ENCODE measurements at places on chromosomes 2 and 18.
A peak's percentile ranks its signal among the peaks of the same experiment; 100 is the strongest.

- no peak for DNase-seq
These were observed 15.8 kb upstream of the SOCS6 start for GRCh38 chr18:70273021-70273420.

DNA sequence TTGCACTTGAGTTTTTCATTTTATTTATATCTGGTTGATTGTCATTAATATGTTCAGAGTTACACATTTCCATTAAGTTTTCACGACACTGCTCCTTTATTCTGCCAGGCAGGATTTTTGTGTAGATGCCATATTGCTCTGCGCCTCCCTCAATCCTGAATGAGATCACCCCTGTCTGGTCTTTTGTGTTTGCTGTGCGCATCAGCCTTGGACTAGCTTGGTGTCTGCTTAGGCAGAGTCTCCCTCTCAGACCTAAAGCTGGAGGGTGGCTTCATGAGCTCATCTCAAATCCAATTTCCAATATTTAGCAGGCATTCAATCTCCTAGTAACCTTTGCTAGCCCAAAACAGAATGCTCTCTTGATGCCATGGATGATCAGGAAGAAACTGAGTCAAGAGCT is 137.4 kb downstream of the SMAD7 start:
- no peak for DNase-seq

GRCh38 chr2:174678395-174678794 is 80.8 kb upstream of the WIPF1 start:
- no peak for DNase-seq

- DNase-seq: no peak
These were observed 189.5 kb upstream of the TPO start for GRCh38 chr2:1223791-1224190.

DNA sequence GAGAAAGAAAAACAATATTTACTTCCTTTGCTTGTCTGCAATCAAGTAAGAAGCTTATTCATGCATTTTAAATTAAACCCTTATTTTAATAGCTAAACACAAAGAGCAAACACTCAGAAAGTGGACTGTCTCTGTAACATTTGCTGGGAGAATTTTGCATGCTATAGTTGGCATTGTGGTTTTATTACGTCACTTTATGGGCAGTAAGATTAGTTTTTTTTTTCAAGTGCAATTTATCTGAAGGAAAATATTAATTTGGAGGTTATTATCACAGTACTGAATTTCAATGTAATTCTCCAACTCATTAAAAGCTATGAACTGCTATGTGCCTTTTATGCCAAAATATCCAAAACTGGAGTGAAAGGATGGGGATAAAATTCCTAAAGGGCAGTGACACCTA is 103.3 kb downstream of the TMEFF2 start:
- no peak for DNase-seq

DNA sequence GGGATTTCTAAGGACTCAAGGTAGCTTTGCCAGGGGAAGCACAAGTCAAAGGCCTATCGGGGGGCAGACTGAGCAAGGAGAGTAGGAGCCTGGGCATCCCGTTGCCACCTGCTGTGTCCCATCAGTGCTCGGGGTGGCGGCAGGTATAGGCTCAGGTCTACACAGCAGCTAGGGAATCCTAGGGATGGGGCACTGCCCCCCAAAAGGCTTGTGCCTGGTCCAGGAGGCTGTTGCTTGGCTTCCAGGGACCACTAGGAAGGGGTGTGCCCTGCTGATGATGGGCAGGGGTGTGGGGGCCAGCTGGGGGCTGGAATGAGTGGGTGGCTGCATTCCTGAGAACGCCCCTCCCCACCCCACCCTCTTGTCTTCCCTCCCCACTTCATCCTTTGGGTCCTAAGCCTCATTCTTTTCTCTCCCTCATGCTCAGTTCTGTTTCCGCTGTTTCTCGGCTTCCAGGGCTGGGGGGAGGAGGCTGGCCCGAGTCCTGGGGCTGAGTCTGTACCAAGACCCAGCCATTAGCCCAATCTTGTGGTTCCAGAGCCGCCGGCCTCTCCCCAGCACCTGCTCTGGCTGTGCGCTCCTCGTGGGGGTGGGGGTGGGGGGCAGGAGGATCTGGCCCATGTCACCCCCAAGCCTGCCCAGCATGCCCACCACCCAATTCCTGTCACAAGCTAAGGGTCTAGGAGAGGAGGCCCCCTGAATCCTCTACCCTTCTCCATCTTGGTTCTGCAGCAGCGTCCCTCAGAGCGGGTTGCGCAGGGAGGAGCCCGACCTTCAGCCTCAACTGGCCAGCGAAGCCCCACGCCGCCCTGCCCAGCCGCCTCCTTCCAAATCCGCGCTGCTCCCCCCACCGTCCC is 12.8 kb downstream of the SPEG start:
- DNase-seq: no peak

- peak; percentile 38 for DNase-seq
These were observed 169.9 kb upstream of the SLC39A10 start for GRCh38 chr2:195486987-195487644.

GRCh38 chr18:37242826-37243560 is 322.6 kb downstream of the CELF4 start:
- DNase-seq: no peak

DNA sequence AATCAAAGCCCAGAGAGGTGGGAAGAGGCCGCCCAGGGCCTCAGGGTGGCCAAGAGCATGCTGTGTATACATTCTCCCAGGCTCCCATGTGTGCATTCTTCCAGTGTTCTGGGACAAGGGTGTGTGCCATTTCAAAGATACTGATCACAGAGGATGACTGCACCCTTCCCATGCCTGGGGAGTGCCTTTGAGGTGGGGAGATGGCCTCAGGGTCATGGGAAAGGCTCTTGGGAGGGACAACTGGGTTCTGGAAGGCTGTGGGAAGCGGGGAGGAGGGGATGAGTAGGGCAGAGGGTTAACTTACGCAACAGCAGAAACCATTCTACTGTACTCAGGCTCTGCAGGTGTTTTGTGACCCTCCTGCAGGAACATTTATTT is 40.9 kb downstream of the KLHL29 start:
- no peak for DNase-seq

DNA sequence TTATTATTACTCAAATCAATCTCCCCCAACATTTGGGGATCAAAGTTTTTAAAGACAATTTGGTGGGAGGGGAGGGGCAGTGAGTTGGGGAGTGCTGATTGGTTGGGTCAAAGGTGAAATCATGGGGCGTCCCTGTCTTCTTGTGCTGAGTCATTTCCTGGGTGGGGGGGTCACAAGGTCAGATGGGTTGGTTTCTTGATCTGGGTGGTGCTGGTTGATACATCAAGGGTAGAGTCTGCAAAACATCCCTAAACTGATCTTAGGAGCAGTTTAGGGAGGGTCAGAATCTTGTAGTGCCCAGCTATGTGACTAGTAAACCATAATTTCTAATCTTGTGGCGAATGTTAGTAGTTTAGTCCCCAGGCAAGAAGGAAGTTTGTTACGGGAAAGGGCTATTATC is 67.4 kb downstream of the MOGAT1 start:
- DNase-seq: no peak

DNA sequence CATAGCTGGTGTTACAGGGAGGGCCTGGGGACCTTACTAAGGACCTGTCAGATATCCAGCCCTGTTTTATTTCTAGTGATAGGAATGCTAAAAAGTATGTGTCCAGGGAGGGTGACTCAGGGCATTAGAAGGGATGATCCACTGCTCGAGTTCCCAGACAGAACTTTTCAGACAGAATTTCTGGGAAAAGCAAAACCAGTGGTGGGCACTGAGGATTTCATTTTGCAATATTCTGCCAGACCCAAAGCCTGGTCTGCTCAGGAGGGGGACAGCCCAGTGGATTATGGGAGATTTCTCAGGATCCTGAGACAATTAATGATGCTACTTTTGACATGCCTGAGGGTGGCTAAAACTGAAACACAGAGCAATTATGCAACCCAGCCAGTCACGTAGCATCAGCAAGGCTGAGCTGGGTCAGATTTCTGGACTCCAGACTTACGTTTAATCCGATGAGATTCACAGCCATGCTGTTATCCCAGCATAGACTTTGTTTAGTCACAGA is 4.7 kb upstream of the KCNE4 start:
- DNase-seq: no peak

- no peak for DNase-seq
These were observed 22.1 kb upstream of the EVA1A start for GRCh38 chr2:75582840-75583239.

DNA sequence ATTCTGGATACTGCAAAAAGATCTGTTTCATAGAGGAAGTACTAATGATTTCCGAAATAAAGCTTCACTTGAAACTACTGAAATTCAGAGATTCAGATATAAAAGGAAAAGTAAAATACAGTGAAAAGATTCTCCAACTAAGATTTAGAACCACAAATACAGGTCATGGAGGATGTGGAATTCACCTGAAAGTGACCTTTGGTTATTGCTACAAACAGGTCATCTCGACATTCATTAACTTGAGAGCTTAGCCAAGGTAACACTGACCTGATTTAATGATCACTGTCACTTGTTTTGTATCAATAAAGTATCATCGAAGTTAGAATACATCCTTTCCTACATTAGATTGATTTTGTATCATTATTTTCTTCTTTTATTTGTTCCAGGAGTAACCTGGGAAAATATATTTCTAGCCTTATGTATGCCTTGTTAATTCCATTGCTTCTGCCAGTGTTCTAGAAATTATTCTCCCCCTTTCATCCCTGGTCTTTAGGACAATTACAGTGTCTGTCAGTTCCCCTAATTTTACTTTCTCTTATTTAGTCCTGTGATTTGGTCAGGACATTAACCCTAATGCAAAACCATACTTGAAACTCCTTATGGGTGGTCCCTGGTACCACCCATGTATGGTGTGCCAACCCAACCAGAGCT is 420.1 kb downstream of the LRP1B start:
- DNase-seq: no peak

GRCh38 chr2:170882758-170883157 is 46.3 kb upstream of the GORASP2 start:
- DNase-seq: no peak

- no peak for DNase-seq
These were observed 737.6 kb upstream of the TMEFF2 start for GRCh38 chr2:192932376-192932775.

- DNase-seq: no peak
These were observed 564.3 kb downstream of the CMPK2 start for GRCh38 chr2:6301426-6301825.

GRCh38 chr2:142131010-142131669 is at the start of gene LRP1B:
Gene LRP1B, minus strand, starts transcription at chr2:142131016. Its CDS starts 287 bp downstream, at chr2:142130729.
- DNase-seq: no peak

GRCh38 chr2:37698931-37699481 is 27.6 kb upstream of the CDC42EP3 start:
- no peak for DNase-seq

DNA sequence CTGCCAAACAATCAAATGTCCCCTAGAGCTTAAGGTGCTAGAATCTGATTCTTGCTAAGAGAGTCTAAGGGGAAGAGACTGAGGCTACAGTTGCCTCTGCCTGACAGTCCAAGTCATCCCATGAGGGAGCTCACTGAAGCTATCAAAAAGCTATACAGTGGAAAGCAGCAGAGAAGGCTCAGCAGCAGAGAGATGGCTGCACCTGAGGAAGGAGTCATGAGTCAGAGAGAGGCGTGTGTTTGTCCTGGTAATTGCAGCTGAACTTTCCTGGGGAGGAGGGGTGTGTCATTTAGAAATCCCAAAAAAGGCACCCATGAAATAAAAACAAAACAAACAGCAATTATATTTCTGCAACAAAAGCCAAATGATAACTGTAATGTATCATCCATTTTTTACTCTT is 305.2 kb upstream of the UBE2E3 start:
- DNase-seq: no peak

GRCh38 chr2:208798698-208799097 is 392.1 kb downstream of the PTH2R start:
- DNase-seq: no peak

DNA sequence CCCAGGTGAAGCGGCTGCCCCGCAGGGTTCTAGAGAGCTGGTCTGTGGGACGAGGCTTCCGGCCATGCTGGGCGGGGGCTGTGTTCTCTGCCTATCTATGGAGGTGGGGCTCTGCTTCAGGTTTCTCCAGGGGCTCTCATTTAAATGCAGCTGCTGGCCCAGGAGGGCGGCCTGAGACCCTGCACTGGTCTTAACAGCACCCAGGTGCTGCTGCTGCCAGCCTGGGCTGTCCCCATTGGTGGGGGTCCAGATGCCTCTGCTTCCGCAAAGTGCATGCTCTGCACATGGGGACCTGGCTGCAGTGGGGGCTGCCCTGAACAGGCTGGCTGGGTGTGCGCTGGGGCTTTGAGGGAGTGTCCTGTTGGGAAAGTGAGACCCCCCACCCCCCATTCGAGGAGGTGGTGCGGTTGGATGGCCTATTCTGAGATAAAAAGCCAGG is 29.7 kb upstream of the ALLC start:
- DNase-seq: no peak

- DNase-seq: no peak
These were observed 110.2 kb upstream of the THOC1 start for GRCh38 chr18:378079-378478.

DNA sequence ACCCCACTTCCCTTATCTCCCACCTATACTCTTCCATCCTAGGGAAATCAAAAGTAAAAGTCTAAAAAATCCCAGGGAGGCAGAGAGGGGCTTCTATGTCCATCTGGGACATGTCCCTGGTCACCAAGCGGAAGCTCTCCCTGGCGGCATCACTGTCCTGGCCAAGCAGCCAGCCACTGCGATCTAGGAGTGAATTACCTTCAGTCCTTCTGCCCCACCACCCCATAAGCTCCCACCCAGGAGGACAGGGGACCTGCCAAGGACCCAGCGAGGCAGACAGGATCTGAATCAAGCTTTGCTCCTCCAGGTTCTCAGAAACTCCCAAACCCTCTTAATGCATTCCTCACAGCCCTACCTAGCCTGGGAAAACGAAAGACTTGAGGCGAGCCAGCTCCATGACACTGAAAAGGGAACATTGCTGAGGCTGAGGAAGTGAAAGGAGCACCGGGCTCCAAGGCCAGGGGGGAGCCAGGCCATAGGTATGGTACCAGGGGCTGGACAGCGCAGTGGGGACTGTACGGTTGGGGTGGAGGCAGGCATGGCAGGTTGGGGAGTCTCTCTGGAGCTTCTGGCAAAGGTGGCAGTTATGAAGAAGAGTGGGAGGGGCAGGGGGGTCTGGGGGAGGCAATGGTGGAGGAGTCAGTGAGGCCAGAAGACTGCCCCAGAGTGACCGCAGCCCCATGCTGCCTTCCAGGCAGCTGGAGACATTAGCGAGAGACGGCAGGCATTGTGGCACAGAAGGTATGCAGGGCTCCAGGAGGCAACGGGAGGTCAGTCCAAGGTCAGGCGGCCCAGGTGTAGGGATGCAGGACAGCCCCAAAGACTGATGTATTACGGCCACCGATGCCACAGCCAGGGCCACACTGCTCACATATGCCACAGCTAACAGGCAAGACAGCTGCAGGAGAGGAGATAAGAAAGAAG is 2.7 kb upstream of the SLC23A3 start:
- no peak for DNase-seq

Measured in CD4-positive, alpha-beta T cell treated with Interleukin-4 for 4 hours (primary cell).